ENCODE measurements at places on chromosomes 13 and 19.

GRCh38 chr19:55083004-55083850 lies 7.6 kb downstream of the EPS8L1 start:
- DNase-seq: no peak

GRCh38 chr19:50501568-50502475 lies 9.2 kb downstream of the JOSD2 start:
- no peak for DNase-seq

- DNase-seq: no peak
Measured at GRCh38 chr13:83633746-83634145, 248.5 kb downstream of the SLITRK1 start.

- DNase-seq: no peak
Measured at GRCh38 chr13:44311011-44311780, 62.4 kb upstream of the SERP2 start.

GRCh38 chr13:27020415-27020814 lies 151.2 kb downstream of the USP12 start:
- no peak for DNase-seq

DNA sequence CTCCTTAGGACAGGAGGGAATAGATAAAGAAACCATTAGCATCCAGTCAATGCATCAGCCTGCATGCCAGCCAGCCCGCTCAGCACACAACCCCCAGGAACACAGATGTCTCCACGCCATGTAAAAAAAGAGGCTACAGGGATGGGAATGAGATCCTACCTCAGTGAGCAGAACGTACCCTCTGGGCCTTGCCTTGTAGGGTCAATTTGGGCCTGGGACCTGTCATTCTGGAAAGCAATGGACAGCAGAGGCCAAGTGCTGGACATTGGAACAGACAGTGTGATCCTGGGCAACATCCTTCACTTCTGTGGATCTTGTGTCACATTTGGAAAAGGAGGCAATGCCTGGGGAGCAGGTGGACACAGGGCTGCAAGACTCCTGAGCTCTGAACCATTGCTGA lies 26.0 kb downstream of the VSTM2B start:
- DNase-seq: no peak

Measured in stimulated activated CD8-positive, alpha-beta memory T cell treated with anti-CD3 and anti-CD28 coated beads, Interleukin-7, amount 100 ng/mL, for 24 hours (primary cell).